HAP-1 (cell line): ENCODE measurements at places on chromosomes 7 and 10.

- no peak for DNase-seq
Observed at GRCh38 chr10:16949816-16950215, 132.6 kb upstream of the RSU1 start.

GRCh38 chr10:62243647-62243997 lies 25.0 kb downstream of the RTKN2 start:
- no peak for DNase-seq

- DNase-seq, result no peak
Observed at GRCh38 chr10:60082744-60083344, 176.5 kb upstream of the CCDC6 start.

DNA sequence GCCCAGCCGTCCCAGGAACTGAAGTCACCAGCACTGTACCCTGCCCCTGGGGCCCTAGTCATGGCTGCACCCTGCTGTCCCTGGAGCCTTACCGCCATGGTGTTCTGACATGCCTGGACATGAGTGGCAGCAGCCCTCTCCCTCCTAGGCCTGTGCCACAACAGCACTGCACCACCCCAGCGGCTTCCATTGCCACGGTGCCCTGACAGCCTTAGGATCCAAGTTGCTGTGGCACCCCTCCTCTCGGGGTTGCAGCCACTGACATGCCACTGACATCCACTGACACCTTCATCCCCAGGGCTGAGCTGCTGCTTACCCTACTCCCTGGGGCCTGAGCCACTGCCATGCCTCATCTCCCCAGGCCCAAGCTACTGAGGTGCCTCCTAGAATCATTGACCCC lies 39.6 kb upstream of the SHH start:
- DNase-seq, result no peak

- no peak for DNase-seq
Observed at GRCh38 chr7:99677648-99678045, 2.1 kb downstream of the CYP3A5 start.

GRCh38 chr7:105979405-105979804 lies 16.3 kb downstream of the CDHR3 start:
- no peak for DNase-seq

DNA sequence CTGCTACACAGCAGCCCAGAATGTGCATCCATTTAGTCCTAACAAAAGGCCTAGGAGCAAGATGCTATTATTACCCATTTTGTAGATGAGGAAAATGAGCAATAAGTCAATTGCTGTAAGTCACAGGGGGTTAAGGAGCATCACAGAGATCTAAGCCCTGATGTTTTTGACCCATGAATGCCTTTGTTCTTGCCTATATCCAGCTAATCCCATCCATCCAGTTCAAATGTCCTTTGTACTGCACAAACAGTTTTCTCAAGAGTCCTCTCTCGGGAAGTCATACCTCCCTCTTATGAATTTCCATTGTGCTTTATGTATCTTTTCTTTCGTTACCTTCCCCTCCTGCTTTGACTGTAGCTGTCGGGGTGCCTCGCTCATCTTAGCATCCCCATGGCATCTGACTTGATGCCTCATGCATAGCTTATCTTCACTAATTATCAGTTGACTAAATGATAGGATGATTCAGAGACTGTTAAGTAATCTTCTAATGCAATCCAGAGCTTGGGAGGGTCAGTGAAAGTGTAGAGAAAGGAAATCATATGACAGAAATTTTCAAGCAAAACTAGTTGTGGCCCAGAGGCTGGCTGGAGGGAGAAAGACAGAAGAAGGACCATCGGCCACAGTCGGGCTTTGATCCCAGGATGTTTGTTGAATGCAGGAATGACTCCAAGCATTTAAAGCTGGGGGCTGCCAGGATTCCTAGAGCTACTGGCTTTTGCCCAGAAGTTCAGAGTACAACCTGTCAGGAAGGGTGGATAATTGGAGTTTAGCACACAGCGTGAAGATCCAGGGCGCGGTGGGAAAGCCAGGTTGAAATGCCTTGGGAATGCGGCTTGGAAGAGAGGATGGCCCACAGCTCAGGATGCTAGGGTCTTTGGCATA lies 23.5 kb downstream of the BLVRA start:
- DNase-seq, result no peak

GRCh38 chr7:22452142-22452959 lies 47.6 kb downstream of the STEAP1B start:
- peak; percentile 38 for DNase-seq

GRCh38 chr10:98261436-98262277 lies 6.3 kb downstream of the LOXL4 start:
- DNase-seq, result no peak

DNA sequence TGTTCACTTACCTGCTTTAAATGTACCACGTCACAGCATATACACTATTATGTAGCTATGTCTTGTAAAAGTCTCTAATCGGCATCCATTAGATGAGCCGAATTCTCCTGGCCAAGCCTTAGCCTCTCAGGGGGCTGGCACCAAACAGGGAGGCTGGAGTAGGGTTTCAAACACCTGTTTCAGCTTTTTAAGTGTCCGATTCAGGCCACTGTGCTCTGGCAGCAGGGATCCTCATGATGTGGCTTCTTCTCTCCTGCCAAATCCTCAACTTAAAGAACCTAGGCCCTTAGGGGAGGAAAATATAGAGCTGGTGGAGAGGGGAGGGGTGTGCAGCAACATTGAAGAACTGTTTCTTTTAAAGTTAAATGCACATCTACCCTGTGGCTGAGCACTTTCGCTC lies 68.5 kb upstream of the NFKB2 start:
- DNase-seq, result no peak

- no peak for DNase-seq
Observed at GRCh38 chr10:70479626-70480238, 1.2 kb downstream of the PALD1 start.

DNA sequence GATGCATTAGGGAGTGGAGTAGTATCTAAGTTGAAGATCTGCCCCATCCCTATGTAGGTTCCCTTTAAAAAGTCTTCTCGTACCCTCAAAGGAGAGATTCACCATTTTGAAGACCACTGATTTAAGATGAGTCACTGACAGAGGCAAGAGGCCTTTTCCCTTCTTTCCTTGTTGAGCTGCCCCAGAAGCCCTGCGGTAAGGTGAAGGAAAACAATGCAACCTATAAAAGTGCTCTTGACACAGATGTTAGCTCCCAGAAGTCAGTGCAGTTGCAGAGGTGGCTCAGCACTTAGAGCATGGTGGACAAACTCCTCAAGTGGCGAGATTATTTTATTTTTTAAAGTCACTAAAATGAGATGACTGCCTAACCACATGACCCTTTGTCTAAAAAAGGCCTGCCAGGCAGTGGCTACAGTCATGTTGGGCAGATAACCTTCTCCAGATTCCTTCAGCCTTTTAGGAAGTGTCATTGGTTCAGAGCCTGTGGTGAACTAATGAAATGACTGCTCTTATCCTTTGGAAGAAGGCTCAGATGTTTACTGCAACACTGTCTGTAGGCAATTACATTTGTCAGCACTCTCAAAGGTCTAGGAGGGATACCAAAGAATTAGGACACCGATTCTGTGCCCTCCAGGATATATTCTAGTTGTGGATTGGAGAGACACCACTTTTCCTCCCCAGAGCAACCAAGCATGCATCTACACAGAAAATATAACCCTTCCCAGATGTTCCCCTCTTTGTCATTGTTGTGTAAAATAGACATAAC lies 88.7 kb downstream of the ARID5B start:
- DNase-seq, result no peak

DNA sequence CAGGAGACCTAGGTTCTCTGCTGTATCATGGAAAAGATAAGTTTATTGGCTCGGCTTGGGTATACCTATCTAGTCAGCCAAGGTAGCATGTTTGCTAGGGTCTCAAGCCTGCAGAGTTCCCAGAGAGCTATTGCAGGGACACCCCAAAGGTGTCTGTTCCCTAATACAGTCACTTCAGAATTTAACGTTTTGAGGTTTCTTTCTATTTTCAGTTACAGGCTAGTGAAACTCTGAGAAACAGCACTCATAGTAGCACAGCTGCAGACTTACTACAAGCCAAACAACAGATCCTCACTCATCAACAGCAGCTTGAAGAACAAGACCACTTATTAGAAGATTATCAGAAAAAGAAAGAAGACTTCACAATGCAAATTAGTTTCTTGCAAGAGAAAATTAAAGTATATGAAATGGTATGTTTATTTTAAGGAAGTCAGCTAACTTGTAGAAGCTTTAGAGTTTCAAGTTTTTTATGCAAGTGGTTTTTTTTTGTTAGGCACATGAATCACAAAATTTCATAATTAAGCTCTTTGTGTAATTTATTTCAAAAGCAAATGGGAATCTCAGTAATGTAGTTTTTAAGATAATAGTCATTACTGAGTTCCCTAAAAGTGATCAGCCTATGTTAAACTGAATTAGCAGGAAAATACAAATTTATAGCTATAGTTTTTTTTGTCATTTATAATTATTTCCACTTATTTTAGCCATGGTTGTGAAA lies 54.9 kb downstream of the AKAP9 start:
- no peak for DNase-seq

DNA sequence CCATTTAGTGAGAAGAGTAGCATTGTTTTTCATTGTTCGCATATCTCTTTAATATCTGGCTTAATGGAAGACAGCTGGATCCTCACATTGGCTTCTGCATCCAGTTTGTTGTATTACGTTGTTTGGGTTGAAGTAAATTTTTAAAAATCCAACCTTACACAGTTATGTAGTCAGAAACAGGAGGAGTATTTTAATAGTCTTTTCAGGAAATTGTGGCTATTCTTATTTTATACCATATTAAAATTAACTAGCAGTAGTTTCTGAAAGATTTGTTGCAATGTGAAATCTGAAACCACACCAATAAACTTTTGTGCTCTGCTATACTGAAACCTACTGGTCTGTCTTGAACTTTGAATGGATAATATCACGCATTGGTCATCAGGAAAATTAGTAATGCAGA lies 27.9 kb downstream of the MYPN start:
- DNase-seq, result no peak
